ENCODE measurements at places on chromosomes 5 and 9. TPM values are rescaled to one million over a fixed set of nuclear protein-coding genes. Genes with fewer than 3 reads are reported as not detected.
A peak's percentile ranks its signal among the peaks of the same experiment; 100 is the strongest.

TERT gene
- not detected for polyA plus RNA-seq

ACTBL2 gene
- polyA plus RNA-seq: 2.7 TPM

LECT2 gene
- not detected for polyA plus RNA-seq

TMEM174 gene
- not detected for polyA plus RNA-seq

PDE8B gene
- polyA plus RNA-seq: not detected

C5orf52 gene
- polyA plus RNA-seq: not detected

PCDHGA8 gene
- 0.09 TPM for polyA plus RNA-seq

ORM2 gene
- polyA plus RNA-seq: not detected

GRCh38 chr9:26983340-26983739 is 22.1 kb downstream of the LRRC19 start:
- H3K4me3 ChIP-seq: no peak overlapping the region
- DNase-seq: no peak
- no peaks in the 10 kb centered on the region for H3K27me3 ChIP-seq
- H3K36me3 ChIP-seq: no peaks in the 10 kb centered on the region
- H3K4me1 ChIP-seq: no peaks in the 10 kb centered on the region
- no peak overlapping the region for H3K27ac ChIP-seq

DNA sequence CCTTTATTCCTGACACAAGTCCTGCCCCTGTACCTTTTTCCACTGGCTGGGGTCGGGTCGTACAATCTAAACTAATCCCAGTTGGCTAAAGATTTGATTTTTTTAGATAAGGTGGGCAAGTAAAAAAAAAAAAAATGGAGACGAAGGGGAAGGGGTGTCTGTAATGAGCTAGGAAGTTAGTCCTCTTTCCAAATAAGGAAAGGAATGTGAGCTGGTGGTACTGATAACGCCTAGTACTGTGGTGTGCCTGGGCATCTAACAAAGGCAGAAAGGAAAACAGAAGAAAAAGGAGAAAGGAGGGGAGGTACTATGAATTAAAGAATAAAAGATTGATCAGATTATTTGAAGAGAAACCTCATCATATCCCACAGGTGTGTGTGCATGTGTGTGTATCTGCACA is 21.3 kb downstream of the PRDM9 start:
- no peaks in the 10 kb centered on the region for H3K4me1 ChIP-seq
- H3K27me3 ChIP-seq: no peaks in the 10 kb centered on the region
- no peak overlapping the region for H3K27ac ChIP-seq
- H3K4me3 ChIP-seq: no peak overlapping the region
- H3K36me3 ChIP-seq: no peaks in the 10 kb centered on the region

- peaks cover 22% of the 10 kb centered on the region for H3K4me1 ChIP-seq
- H3K4me3 ChIP-seq: no peak overlapping the region
- no peaks in the 10 kb centered on the region for H3K27me3 ChIP-seq
- no peak for DNase-seq
Measured at GRCh38 chr9:107239474-107239873, 43.6 kb upstream of the RAD23B start.

DNA sequence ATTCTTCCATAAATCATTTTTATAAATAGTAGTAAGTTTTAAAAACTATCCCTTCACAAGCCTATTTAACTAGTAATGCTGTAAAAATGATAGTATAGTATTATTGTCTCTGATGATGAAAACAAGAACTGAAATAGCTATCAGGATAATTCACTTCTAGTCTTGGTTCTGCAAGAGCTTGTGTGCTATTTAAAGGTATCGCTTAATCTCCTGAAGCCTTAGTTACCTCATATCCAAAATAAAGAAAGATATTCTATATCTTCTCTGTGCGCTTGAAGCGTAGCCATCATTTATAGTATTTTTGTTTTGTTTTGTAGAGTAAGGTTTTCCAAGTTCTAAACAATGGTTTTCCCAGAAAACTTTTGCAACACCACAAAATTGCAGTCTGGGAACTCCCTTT is 180.1 kb downstream of the TMC1 start:
- no peaks in the 10 kb centered on the region for H3K36me3 ChIP-seq
- no peak for DNase-seq
- no peaks in the 10 kb centered on the region for H3K4me1 ChIP-seq
- H3K4me3 ChIP-seq: no peak overlapping the region
- peaks cover 3% of the 10 kb centered on the region for H3K27me3 ChIP-seq

DNA sequence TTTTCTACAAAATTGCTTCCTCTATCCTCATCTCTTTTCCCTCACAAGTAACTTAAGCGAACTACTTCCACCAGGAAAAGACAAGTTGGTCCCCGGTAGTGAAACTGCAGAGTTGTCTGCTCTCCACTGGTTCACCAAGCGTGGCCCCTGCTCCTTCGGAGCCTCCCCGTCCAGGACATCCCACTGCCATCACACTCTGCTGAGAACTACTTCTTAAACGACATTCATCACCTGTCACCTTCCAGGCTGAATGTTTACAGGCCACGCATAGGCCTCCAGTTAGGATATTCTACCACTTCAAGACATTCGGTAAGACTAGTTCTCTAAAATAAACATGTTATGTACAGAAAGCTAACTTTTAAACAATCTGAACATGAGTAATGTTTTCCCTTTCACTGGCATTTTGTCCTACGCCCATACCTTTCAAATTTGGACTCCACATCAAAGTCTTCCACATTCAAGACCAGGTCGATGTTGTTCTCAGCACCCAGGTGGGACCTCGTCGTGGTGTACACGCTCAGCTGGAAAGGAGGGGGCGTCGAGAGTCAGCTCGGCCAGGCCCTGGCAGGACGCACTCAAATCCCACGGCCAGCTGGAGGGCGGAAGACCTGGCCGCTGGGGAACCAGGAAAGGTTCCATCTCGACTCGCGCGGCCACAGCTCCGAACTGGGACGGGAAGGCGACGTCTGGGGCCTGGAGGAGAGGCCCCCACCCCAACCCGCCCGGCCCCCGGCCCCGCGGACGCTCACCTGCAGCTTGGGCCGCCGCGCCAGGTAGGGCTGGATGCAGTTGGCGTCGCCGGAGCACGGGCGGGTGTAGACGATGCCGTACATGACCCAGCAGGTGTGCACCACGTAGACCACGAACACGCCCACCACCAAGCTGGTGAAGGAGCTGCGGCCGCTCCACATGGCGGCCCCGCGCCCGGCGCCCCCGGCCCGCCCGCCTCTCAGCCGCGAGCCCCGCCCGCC is 683 bp downstream of the CLPTM1L start:
- DNase-seq: no peak
- peak overlapping the region; percentile 83 for H3K4me3 ChIP-seq
- peaks cover 16% of the 10 kb centered on the region for H3K4me1 ChIP-seq

DNA sequence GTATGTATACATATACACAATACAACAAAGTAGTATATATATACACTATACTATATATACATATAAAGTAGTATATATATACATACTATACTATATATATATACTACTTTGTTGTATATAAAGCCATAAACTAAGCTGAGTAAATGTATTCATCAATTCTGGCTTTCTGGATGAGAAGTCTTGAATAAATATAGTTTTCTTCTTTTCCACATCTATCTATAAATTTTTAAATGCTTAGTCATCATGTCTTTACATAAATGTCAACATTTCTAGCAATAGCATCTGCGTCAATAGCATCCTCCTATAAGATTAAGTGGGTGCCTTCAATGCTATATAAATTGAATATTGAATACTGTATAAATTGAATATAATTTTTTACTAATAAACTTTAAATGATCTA is 63.1 kb upstream of the COX7C start:
- no peaks in the 10 kb centered on the region for H3K36me3 ChIP-seq
- no peak overlapping the region for H3K4me3 ChIP-seq
- DNase-seq: no peak

GRCh38 chr9:130895481-130896232 is 955 bp downstream of the QRFP start:
- no peak overlapping the region for H3K4me3 ChIP-seq
- H3K4me1 ChIP-seq: no peaks in the 10 kb centered on the region
- DNase-seq: no peak
- peaks cover 40% of the 10 kb centered on the region for H3K27me3 ChIP-seq
- no peak overlapping the region for H3K27ac ChIP-seq
- no peaks in the 10 kb centered on the region for H3K36me3 ChIP-seq

DNA sequence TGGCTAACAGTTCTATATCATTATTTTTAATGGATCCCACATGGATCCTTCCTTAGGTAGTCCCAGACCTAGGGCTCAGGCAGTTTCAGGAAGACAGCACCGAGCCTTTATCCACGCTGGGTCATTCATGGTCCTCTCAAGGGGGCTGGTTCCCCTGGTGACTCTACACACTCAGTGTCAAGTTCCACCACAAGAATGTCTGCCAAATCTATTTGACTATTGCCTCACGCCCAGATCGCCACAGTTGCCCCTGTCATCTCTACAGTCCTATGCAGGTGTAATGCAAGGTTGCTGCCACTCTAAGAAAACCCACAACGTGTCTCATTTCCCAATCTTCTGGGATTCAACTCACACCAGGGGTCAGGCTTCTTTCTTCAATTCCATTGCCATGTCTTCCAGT is 8.0 kb upstream of the ZNF366 start:
- no peak overlapping the region for H3K27ac ChIP-seq
- no peaks in the 10 kb centered on the region for H3K36me3 ChIP-seq
- peaks cover 21% of the 10 kb centered on the region for H3K4me1 ChIP-seq
- no peak overlapping the region for H3K4me3 ChIP-seq

DNA sequence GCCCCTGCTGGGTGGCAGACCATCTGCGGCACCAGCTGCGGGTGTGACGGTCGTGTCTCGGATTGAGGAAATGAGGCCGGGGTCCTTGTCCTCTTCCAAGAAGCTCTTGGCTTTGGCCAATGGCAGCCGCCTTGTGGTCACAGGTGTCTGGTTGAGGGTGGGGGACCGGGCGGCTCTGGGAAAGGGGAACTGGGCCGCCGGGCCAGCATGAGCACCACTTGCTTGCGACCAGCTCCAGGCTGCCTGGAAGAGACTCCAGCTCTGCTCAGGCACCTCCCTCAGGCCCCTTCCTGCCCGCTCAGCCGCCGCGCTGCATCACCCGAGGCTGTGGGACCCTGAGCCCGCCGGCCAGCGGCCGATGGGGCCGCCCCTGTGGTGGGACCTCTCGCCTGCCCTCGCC is 59.7 kb downstream of the RXRA start:
- H3K4me1 ChIP-seq: peaks cover 10% of the 10 kb centered on the region
- peaks cover 2% of the 10 kb centered on the region for H3K36me3 ChIP-seq
- H3K27me3 ChIP-seq: no peaks in the 10 kb centered on the region
- no peak overlapping the region for H3K4me3 ChIP-seq

- no peak overlapping the region for H3K4me3 ChIP-seq
- H3K27me3 ChIP-seq: no peaks in the 10 kb centered on the region
- H3K27ac ChIP-seq: no peak overlapping the region
Measured at GRCh38 chr9:78301466-78301865, 4.5 kb downstream of the PSAT1 start.

- H3K27me3 ChIP-seq: no peaks in the 10 kb centered on the region
- peaks cover 10% of the 10 kb centered on the region for H3K4me1 ChIP-seq
- no peak for DNase-seq
- no peak overlapping the region for H3K27ac ChIP-seq
- peaks cover 36% of the 10 kb centered on the region for H3K36me3 ChIP-seq
Measured at GRCh38 chr5:73906277-73906676, 280.3 kb downstream of the ARHGEF28 start.

DNA sequence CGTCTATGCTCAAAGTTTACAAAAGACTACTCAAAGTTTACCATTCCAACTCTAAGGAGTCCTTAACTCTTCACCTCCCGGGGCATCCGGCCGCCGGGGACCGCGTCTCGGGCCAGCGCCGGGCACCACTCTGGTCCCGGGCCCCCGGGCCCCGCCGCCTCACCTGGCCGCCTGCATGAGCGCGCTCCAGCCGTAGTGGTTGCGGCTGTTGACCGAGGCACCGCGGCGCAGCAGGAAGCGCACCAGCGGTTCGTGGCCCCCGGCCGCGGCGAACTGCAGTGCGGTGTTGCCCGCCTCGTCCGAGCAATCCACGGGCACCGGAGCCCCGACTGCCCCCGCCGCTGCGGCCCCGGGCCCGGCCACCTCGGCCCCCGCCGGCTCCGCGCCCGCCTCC is 388 bp downstream of the ANKS6 start:
- H3K36me3 ChIP-seq: no peaks in the 10 kb centered on the region
- no peak for DNase-seq
- peaks cover 31% of the 10 kb centered on the region for H3K4me1 ChIP-seq
- H3K27me3 ChIP-seq: no peaks in the 10 kb centered on the region

DNA sequence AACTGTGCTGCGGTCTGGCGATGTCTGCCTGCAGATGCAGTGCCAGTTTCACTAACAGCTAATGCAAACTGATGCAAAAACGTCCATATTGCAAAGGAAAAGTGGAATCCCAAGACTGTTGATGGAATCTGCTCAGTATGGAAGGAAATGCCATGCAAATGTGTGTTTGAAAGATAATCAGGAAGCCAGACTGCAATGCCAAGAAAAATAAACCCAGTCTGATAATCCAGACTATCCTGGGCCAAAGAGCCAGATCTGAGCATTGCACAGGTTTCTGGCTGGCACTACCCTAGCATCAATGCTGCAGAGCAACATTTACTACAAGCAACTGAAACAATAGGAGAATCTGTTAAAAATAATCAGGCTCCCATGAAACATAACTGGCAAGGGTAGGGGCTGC is 130.3 kb downstream of the FSTL4 start:
- no peak for DNase-seq
- no peak overlapping the region for H3K27ac ChIP-seq
- no peaks in the 10 kb centered on the region for H3K4me1 ChIP-seq

GRCh38 chr5:122321921-122322320 is 9.9 kb downstream of the SNCAIP start:
- H3K4me3 ChIP-seq: no peak overlapping the region
- no peaks in the 10 kb centered on the region for H3K36me3 ChIP-seq
- H3K4me1 ChIP-seq: no peaks in the 10 kb centered on the region
- no peaks in the 10 kb centered on the region for H3K27me3 ChIP-seq

- H3K4me1 ChIP-seq: peaks cover 38% of the 10 kb centered on the region
- no peak overlapping the region for H3K4me3 ChIP-seq
Measured at GRCh38 chr9:109775516-109775915, 4.5 kb upstream of the PALM2AKAP2 start.

- DNase-seq: no peak
- H3K4me3 ChIP-seq: no peak overlapping the region
- no peaks in the 10 kb centered on the region for H3K27me3 ChIP-seq
- peaks cover 3% of the 10 kb centered on the region for H3K4me1 ChIP-seq
- no peak overlapping the region for H3K27ac ChIP-seq
- peaks cover 24% of the 10 kb centered on the region for H3K36me3 ChIP-seq
Measured at GRCh38 chr9:93111371-93112115, 15.5 kb downstream of the CARD19 start.

- H3K27me3 ChIP-seq: no peaks in the 10 kb centered on the region
- H3K36me3 ChIP-seq: peaks cover 1% of the 10 kb centered on the region
- no peaks in the 10 kb centered on the region for H3K4me1 ChIP-seq
Measured at GRCh38 chr9:15220658-15221318, 86.2 kb downstream of the TTC39B start.

DNA sequence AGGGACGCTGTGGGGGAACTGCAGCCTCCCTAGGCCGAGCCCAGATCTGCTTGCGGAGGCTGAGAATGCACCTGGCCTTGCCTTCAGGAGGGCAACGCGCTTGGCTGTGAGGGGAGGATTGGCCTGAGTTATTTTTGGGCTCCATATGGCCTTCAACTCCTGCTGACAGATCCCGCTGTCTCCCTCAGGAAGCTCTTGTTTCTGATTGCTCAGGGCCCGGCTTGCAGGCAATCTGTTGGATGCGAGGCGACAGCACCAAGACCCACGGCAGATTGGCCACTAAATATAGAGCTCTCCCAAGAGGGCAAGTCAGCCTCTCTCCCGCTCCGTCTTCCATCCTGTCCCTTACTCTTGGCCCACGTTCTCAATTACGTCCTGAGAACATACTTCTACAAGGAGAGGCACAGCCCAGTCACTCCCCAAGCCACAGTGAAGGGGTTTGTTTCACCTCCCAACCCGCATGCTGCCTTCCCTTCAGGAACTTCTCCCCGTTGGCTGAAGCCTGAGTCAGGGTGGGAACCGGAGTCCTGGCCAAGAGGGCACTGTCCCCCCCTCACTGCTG is 53.6 kb downstream of the RASGEF1C start:
- H3K36me3 ChIP-seq: no peaks in the 10 kb centered on the region
- no peaks in the 10 kb centered on the region for H3K4me1 ChIP-seq
- H3K27me3 ChIP-seq: no peaks in the 10 kb centered on the region
- no peak overlapping the region for H3K4me3 ChIP-seq
- DNase-seq: no peak
- no peak overlapping the region for H3K27ac ChIP-seq

Data from keratinocyte (primary cell).